ENCODE measurements at places on chromosomes 3 and 15. TPM values are rescaled to one million over a fixed set of nuclear protein-coding genes. Genes with fewer than 3 reads are reported as not detected.

DNA sequence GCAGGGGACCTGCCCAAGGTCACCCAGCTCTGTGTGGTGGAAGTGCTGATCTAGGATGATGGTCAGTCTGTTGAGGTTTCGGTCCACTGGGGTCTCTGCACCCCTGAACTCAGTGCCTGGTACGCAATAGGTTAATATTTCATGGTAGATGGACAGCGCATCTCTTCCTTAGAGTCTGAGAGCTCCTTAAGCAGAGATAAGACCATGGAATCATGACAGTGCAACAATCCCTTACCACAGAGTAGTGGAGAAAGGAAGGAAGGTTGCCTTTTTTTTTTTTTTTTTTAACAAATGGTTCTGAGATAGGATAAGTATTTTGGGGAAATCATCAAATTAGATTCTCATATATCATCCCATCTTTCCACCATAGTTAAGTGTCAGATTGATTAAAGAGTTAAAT, 79.8 kb upstream of the SLC6A1 start:
- no peak for DNase-seq

DNA sequence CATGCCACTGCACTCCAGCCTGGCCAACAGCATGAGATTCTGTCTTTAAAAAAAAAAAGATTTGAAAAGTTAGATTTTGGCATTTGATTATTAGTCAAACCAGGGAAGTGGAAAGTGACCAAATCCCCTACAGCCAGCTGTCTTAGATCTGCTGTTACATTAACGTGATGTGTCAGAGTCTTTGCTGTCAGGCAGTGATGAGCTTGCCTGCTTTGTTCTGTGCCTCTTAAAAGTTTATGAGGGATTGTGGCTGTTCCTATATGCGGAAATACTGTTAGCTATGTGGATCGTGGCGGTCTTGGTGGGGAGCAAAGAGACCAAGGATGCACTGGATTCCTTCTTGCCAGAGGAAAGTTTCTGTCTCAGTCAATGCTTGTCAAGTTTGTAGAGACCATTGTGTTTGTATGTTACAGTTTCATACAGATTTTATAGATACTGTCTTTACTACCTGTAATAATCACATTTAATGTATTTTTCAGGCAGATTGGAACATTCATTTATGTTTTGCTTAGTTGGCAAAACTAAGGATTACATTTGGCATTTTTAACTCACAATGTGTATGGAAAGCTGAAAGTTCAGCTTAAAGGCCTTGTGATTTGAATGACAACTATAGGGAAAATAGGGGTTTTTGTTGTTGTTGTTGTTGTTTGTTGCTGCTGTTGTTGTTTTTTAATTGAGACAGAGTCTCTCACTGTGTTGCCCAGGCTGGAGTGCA, 137.4 kb downstream of the VPS8 start:
- no peak for DNase-seq

GRCh38 chr3:133954717-133955360, 59.2 kb upstream of the RAB6B start:
- no peak for DNase-seq

GRCh38 chr3:125715651-125716050, 120.4 kb upstream of the OSBPL11 start:
- no peak for DNase-seq

DNA sequence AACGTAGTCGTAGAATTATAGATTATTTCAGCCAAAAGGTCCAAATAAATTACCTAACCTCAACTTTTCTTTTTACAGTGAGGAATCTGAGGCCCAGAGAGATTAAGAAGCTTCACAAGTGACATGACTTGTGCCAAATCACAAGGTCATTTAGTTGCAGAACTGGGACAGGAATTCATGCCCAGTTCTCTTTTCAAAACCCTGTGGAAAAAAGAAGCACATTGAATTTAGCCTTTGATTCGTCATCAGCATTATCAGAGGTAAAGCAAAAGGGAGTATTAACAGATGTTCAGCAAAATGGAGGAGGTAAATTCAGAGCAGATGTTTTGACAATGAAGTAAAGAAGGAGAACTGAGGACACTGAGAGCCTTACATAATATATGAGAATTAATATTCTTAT, 4.5 kb downstream of the SERPINI2 start:
- no peak for DNase-seq

DNA sequence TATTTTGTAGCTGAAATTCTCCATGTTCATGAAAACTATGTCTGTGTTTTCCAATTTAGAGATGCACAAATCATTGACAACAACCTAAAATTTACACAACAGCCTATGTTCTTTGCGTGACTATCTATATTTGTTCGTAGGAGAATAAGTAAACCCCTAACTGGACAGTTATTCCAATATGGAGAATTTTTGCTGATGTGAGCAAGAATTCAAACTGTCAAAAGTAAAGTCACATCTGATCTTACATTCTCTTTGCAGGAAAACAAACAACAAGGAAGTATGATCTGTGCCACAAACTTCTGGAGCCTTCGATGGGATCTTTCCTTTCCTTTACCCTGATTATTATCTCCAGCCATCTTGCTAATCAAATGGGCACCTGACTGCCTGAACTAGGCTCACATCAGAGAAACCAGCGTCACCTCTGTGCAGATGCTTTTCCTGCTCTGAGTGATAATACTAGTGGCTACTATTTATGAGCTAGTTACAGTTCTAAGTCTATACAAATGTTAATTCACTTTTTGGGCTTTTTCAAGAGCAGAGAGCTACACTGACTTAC, 18.3 kb upstream of the KCNMB3 start:
- no peak for DNase-seq

DNA sequence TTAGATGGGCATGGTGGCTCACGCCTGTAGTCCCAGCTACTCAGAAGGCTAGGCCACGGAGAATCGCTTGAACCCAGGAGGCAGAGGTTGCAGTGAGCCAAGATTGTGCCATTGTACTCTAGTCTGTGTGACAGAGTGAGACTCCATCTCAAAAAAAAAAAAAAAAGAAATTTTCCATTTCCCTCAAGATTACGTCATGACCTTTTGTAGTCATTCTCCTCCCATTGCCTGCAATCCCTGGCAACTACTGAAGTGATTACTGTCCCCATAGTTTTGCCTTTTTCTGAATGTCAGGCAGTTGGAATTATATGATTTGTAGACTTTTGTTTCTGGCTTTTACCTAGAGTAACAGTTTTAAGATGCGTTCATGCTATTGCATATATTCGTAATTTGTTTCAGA, 28.0 kb downstream of the WDR76 start:
- DNase-seq, result no peak

DNA sequence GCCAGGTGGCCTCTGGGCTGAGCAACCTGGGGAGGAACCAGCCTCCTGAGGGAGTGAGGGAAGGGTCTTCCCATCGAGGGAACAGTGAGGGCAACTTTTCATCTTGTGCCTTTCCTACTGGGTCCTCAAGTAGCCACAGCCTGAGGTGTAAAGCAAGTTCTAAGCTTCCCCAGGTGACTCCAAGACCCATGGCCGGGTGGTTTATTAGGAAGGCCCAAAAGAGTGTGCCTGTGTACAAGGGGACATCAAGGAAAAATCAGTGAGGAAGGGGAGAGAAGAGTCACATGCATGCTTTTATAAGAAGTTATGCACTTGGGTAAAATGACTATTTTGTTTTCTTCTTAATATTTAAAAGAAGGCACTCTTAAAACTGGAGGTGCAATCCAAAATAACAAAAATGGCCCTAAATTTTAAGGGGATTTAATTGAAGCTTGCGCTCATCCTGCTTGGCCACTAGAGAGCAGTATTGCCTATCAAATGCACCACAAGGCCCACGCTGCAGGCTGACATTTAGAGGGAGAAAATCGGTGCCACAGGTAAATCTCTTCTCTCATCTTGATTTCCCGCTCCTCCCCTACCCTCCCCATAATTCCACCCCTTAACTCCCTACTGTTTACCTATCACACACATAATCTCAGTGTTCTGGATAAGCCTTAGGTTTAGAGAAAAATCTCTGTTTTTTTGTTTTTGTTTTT, 6.7 kb downstream of the NANOGP8 start:
- DNase-seq, result no peak

DNA sequence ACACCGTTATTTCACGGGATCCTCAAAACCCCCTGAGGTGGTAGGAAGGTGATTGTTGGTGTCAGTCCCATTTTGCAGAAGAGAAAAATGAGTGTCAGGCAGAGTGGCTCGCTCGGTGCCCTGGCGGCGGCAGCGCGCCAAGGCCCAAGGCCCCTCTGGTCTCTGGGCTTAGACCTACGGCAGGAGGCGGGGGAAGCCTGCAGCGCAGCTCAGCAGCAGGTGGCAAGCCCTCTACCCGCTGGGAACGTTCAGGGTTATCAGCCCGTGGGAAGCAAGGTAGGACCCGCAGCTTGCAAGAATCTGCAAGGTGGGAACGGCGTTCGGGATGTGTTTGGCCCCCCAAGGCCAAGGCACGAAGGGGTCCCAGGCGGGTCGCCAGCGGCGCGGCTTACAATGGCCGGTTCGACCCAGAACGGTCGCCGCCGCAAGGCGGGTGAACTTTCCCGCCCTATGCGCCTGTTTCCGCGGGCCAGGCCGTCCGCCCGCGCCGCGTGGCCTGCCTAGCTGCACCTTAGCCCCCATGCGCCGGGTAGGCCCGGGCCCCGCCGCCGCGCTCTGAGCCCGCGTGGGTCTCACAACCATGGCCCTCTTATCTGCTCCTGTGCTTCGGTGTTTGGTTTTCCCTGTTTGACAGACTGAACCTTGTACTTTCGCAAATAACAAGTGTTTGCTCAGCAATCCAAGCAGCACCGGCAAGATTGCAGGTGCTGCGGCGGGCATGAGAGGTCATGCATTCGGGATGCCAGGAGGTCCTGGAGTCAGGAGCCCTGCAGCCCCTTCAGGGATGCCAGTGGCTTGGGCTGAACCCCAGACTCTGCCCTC, 39.7 kb downstream of the CCNL1 start:
- no peak for DNase-seq

- no peak for DNase-seq
Observed at GRCh38 chr3:43006825-43007224, 27.7 kb downstream of the GASK1A start.

DNA sequence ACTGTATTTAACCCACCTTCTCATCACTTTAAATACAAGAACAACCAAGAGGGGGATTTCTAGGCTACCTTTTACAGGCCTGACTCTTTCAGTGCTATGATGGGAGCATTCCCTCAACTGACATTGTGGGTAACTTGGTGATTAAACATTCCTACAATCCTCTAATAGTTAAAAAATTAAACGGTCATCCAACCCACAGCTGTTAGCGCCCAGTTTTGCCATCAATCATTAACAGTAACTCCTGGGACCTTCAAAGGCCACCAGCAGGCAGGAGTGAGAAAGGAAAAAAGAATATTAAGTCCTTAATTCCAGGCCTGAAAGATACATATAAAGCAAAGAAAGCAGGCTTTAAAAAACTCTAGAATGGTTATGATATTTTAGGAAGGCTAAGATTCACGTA, 512.1 kb downstream of the MAGI1 start:
- DNase-seq, result no peak

DNA sequence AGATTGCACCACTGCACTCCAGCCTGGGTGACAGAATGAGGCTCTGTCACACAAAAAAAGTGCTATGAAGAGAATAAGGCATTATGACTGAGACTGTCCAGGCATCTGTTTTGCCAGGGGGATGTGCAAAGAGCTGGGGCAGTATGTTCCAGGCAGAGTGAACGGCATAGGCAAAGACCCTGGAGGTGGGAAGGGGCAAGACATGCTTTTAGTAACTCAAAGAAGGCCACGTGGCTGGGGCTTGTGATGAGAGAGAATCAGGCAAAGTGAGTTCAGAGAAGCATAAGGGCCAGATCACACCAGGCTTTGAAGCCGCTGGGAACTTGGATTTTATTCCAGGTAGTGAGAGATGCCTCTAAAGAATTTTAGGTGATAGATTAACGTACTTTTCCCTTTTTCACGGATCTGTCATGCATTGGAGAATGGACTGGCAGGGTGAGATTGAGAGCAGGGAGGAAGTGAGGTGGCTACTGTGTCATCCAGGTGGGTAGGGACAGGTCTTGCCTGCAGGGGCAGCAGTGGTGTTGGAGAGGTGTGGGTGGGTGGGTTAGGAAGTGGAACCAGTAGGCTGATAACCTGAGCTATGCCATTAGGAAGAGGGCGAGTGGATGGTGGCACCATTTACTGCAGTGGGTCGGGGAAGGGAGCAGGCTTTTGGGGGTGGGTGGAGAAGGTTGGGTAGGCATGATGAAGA, 31.7 kb downstream of the ATP2B2 start:
- DNase-seq, result no peak

SLC38A3 gene
- not detected for total RNA-seq

IGDCC3 gene
- total RNA-seq, result not detected

SLC24A5 gene
- not detected for total RNA-seq

ANKRD34C gene
- not detected for total RNA-seq
